ENCODE measurements at places on chromosomes 12 and 14.

DNA sequence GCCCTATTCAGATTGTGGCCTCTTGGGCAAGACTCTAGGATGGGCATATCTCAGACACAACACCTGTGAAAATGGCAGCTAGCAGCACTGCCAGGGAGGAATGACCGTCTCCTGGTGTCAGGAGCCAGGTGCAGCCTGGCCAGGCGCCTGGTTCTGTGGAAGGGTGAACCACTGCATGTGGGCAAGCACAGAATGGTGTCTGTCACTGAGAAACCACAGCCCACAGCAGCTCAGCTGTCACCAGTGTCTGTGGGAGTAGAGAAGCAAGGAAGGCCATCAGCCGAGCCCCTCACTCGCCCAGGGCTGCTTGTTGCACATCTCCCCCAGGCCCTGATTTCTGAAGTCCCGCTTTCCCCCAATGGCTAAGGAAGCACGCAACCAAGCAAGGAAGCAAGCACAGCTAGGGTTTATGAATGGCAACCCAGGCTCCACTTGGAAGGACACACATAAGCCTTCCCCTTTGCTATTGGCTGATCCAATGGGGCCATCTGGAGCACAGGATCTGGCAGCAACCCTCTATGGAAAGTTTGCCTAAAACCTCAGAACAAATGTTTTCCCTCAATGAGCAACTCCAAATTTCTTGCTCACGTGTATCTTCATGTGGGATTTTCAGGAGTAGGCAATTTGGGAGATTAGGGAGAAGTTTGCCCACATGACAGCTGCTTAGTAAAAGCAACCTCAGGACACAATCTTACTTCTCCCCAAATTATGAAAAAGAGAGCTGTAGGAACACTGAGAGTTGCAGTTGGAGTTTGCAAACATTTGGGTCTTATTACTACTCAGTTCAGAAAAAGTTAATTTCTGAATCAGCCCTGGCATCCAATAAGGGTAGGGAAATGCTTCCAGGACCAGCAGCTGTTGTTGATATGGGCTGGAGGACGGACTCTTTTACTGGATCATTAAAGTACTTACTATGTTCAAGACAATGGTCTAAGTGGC lies 44.7 kb downstream of the GPHB5 start:
- DNase-seq = no peak

- DNase-seq = no peak
Measured at GRCh38 chr12:103524238-103524875, 28.6 kb upstream of the C12orf42 start.

DNA sequence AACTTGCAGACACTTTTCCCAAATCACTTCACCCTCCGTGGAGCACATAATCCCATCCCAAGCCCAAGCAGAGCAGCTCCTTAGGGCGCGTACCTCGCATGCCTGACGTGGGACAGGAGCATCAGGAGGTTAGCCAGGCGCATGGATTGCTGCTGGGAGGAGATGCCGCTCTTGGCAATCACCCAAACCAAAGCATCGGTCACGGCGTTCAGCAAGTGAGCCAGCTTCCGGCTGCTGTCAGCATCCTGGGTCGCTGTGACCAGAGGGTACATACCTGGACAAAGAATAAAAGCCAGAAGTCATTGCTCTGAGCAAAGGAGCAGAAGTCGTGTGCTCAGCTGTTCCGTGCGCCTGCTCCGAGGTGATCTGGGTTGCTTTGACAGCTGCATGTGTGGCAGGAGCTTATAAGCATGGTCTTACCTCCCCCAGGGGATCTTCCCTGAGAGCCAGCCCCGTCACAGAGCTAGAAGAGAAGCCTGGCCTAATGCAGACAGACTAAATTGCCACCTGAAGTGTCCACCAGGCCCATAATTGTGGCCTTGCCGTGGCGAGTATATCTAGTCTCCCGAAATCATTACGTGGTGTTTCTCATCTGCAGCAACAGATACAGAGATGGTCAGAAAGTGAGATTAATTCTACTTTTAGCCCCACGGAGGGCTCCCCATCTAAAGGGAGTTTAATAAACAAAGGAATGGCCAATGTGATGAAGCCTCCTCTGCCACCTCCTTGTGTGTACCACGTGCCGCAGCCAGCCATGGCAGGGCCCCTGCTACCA lies 59.1 kb downstream of the ESR2 start:
- no peak for DNase-seq

GRCh38 chr12:131907379-131908091 lies 13.1 kb downstream of the ULK1 start:
- DNase-seq = no peak

DNA sequence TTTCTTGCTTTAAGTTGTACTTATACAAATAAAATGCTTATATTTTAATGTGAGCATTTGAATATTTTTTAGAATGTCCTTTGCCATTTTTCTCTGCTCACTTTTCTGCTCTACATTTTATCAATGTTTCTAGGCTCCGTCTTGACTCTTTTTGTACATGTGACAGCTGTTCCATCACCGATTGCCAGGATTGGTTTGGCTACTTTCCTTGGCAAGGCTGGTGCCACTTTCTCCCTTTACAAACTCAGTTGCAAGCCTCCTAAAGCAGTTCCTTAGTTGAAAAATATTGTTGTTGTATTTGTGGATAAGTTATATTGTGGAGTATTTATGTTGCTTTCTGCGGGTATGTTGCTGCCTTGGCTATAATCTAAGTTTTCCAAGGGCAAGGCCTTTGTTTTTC lies 63.4 kb downstream of the DACT1 start:
- no peak for DNase-seq

GRCh38 chr14:99595524-99595923 lies 8.5 kb downstream of the CCDC85C start:
- DNase-seq = no peak

Data from natural killer cell treated with Interleukin-12 subunit alpha and Interleukin-12 subunit beta and Interleukin-15 and Interleukin-18, amount 100 ng/mL, for 72 hours (primary cell).